SJSA1 (cell line): ENCODE measurements at places on chromosomes 2 and 18. TPM values are rescaled to one million over a fixed set of nuclear protein-coding genes. Genes with fewer than 3 reads are reported as not detected.

EGR4 gene
- total RNA-seq: not detected in 2 replicates

MBD1 gene
- 51.1 and 64.4 TPM in 2 replicates for total RNA-seq

RAB17 gene
- 0.21 and 0.28 TPM in 2 replicates for total RNA-seq

UGT1A6 gene
- not detected in 2 replicates for total RNA-seq

DNA sequence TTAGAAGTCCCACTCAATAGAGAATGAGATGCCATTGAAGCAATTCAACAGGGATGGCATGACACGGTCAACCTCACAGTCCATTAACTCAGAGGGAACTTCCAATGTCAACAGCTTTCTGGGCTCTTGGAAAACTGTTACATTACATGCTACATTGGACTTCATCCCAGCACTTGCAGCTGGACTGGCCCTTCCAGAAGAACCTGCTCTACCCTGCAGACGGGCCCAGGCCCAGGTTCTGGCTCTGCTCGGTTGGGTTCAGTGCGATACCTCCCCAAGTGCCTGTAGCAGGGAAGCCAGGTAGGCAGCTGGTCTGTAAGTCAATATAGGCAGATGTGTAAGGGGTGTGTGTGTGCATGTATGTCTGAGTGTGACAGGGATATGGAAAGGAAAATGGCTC lies 12.9 kb downstream of the LAMA1 start:
- H3K4me3 ChIP-seq: no peak overlapping the region
- DNase-seq: peak; percentile 20
- no peak overlapping the region for H3K27ac ChIP-seq
- no peaks in the 10 kb centered on the region for H3K27me3 ChIP-seq
- H3K4me1 ChIP-seq: no peaks in the 10 kb centered on the region
- H3K36me3 ChIP-seq: no peaks in the 10 kb centered on the region

GRCh38 chr2:232761301-232761907 lies 15.0 kb downstream of the KCNJ13 start:
- no peaks in the 10 kb centered on the region for H3K27me3 ChIP-seq
- no peak overlapping the region for H3K27ac ChIP-seq
- peaks cover 66% of the 10 kb centered on the region for H3K36me3 ChIP-seq
- no peak for DNase-seq
- no peak overlapping the region for H3K4me3 ChIP-seq
- H3K4me1 ChIP-seq: no peaks in the 10 kb centered on the region

- no peak overlapping the region for H3K4me3 ChIP-seq
- no peak overlapping the region for H3K27ac ChIP-seq
- H3K27me3 ChIP-seq: no peaks in the 10 kb centered on the region
- no peaks in the 10 kb centered on the region for H3K4me1 ChIP-seq
These were observed 318.9 kb upstream of the ACVR2A start for GRCh38 chr2:147525819-147526489.

- no peak overlapping the region for H3K4me3 ChIP-seq
- no peaks in the 10 kb centered on the region for H3K27me3 ChIP-seq
- DNase-seq: peak; percentile 65
- H3K36me3 ChIP-seq: no peaks in the 10 kb centered on the region
These were observed 230.8 kb downstream of the SEPTIN10 start for GRCh38 chr2:109382951-109383350.

DNA sequence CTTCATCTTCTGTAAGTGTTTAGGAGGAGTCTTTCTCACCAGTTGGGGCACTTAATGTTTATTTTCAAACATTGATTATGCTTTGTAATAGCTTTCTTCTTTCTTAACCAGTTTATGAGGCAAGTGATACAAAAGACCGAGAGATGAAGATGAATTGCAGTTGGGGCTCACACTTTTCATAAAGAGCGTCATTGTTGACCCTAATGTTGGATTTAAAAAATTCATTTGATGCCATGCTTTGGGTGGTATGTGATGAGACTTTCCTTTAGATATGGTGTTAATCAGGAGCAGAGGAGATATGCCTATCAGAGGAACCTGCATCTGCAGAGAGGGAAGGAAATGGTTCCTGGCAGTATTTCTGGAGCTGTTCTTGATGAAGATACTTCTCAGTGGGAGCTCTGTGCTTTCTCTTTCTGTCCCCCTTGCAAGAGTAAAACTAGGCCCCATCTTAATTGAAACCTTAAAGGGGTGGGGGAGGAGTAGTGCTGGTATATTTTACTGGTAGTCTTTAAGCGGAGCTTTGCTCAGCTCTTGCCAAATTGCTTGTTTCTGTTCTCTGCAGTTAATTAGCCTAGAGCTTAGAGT lies 2.3 kb downstream of the EML4 start:
- H3K27ac ChIP-seq: no peak overlapping the region
- no peaks in the 10 kb centered on the region for H3K27me3 ChIP-seq
- no peak overlapping the region for H3K4me3 ChIP-seq

GRCh38 chr2:107721178-107721577 lies 105.5 kb upstream of the RGPD4 start:
- H3K36me3 ChIP-seq: no peaks in the 10 kb centered on the region
- no peak for DNase-seq
- no peak overlapping the region for H3K4me3 ChIP-seq
- no peaks in the 10 kb centered on the region for H3K27me3 ChIP-seq
- no peaks in the 10 kb centered on the region for H3K4me1 ChIP-seq

DNA sequence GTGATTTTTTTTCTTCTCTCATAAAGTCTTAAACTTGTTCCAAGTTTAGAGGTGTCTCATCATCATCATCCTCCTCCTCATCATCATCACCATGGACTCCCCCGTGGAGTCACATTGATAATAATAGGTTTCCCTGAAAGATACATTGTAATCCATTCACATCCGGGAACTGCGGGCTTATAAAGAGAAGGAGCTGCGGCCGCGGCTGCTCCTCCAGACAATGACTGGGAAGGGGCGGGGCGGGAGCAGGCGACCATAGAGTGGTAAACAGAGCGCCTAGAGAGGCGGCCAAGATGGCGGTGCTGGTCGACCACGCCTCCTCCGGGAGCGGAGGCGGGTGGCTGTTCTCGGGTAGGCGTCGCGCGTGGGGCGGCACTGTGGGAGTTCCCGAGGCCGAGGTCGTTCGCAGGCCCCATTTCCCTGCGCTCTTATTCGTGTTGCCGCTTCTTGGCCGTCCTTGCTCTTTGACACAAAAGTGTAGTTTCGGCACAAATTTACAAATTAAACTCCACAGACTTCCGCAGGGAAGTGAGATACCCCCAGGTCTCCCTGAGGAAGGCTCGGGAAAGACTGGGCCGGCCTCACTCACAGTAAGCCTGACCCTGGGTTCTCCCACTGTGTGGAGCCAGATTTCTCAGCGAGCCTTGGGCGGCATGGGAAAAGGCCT lies 1.8 kb upstream of the TCF4 start:
- H3K27ac ChIP-seq: peak overlapping the region; percentile 69
- DNase-seq: peak; percentile 96
- peaks cover 14% of the 10 kb centered on the region for H3K36me3 ChIP-seq
- peaks cover 23% of the 10 kb centered on the region for H3K4me1 ChIP-seq

- no peaks in the 10 kb centered on the region for H3K36me3 ChIP-seq
- no peak overlapping the region for H3K27ac ChIP-seq
- no peaks in the 10 kb centered on the region for H3K27me3 ChIP-seq
- DNase-seq: no peak
- H3K4me1 ChIP-seq: no peaks in the 10 kb centered on the region
These were observed 129.1 kb downstream of the ANKRD44 start for GRCh38 chr2:197181491-197181890.

DNA sequence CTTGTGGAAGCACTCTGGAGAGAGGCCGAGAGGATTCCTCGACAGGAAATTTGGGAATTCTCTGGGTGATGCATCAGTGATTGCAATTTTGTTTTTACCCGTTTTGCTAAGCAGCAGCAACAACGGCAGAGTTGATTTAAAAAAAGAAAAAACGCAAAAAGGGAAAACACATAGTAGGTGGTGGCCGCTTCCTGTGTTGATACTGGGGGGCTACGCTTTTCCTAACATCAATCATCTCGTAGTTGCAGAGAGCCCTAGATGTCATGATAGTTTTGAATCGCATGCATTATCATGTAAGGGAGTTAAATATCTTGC lies 271 bp upstream of the RBM43 start:
- H3K27me3 ChIP-seq: no peaks in the 10 kb centered on the region
- peak overlapping the region; percentile 81 for H3K27ac ChIP-seq
- peak overlapping the region; percentile 79 for H3K4me3 ChIP-seq
- H3K36me3 ChIP-seq: peaks cover 5% of the 10 kb centered on the region
- peaks cover 20% of the 10 kb centered on the region for H3K4me1 ChIP-seq
- DNase-seq: no peak
